Inflammatory macrophage treated with lipopolysaccharide for 4 hours (primary cell): ENCODE measurements at places on chromosomes 2 and 18.

DNA sequence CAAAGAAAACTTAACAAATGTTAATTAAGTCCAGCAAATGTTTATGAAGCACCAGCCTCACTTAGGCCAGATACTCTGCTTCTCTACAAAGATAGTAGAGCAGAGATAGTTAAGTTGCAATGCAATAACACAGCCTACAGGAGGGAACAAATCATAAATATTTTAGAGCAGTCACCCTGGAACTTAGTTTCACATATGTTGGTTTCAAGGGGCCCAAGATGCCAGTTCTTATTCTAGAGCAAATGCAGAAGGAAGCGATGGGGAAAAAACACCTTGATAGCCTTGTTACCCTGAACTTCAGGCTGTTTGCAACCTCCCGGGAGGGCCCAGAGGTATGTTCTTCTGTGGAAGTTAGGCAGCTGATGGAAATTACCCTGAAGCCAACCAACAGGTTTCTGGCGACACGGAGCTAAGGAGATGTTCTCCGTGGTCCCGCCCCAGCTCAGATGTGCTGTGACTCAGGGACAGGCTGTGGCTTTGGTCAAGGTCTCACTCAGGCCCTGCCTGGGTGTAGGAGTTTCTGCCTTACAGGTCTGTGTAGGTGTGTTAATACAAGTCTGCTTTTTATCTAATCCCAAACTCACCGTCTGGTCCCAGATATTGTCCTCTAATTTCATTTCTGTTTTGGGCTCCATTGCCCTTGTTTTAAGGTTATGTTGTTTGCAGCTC is 3.8 kb downstream of the CTIF start:
- no peak for DNase-seq

- peak; percentile 99 for DNase-seq
Measured at GRCh38 chr2:231706731-231707624, 1.3 kb upstream of the PTMA start.

GRCh38 chr2:54724560-54725342 is 1.3 kb downstream of the EML6 start:
- DNase-seq, result no peak

GRCh38 chr2:129935118-129935517 is 44.3 kb upstream of the RAB6C start:
- DNase-seq, result no peak

DNA sequence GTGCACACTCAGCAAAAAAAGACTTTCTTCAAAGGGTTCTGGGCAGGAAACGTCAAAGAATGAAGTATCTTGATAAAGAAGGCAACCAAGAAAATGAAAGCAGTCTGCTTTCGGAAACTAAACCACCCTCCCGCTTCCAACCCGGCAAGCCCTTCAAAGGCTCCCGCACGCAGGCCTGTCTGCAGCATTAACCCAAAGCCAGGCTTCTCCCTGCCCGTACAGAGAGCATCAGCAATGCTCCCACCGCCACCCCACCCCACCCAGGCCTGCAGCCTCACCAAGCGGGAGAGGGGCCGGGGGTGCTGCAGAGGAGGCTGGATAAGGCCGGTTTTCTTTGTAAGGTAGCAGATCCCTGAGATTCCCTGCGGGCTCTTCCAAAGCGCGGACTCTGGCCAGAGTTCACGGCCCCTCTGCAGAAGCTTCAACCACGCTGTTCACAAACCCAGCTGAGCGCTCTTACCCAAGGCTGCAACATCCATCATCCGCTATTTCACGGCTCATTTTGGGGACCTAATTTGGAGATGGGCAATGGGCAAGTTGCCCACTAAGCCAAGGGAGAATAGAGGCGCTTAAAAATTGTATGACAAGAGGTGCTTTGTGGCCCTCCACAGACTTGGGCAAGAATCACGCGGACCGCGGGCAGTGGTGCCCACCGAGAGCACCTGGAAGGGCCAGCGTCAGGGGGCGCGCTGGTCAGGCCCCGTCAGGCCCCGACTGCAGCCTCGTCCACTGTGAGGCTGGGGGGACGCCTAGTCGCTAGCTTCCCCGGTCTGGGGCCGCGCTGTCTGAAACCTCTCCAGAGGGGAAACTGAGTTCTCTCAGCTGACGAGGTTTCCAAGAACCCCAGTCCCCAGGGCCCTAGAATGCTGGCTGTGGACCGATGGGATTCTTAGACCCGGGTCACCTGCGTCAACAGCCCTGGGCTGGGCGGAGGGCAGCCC is 225.4 kb upstream of the ID2 start:
- DNase-seq, result no peak

- no peak for DNase-seq
Measured at GRCh38 chr2:28970464-28971160, 10.5 kb upstream of the TOGARAM2 start.

DNA sequence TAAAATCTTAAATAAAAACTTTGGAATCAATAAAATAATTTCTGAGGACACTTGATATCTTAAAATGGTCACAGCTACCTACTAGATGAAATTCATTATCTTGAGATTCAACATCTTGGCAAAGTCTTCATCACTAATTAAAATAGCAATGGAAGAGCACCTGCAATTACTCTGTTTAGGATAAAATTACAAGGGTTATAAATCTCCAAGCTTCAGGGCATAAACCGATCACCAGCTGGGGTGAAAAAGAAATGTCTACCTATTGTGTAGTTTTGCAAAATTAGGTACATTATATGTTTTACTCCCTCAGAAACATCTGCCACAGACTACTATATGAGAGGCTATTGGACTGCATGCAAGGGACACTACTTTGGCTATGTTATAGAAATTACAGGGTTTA is 327.1 kb downstream of the CCDC178 start:
- no peak for DNase-seq

DNA sequence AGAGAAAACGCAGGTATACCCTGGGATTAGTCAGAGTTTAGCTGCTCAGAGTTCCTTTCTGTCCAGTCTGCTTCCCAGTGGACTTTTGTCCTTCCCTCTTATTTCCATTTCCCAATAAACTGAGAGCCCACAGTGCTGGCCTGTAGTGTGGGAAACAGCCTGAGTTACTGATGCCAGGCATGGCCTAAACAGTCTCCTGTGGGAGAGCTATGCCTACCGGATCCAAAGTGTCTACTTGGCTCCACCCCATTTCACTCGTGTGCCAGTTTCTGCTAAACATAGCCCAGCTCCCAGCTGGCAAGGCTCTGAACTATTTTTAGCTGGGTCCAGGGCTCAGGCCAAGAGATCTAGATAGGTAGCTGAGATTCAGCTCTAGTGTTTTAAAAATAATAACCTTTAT is 15.6 kb upstream of the PPP1CB start:
- no peak for DNase-seq

DNA sequence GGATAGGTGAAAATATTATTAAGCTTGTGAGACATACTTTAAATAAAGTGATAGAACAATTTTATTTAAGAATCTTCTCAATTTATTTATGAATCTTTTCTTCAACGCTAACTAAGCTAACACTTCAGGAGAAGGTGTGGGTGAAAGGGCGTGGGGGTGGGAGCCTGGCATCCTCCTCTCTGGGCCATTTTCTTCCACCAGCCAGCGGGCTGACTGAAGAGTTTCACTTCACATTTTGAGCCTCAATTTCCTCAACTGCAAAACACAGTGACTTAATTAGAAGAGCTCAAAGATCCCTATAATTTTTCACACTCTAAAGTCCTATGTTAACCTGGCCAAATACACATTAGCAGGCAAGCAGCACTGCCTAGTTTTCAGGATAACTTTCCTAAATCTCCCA is 94.8 kb downstream of the FTCDNL1 start:
- peak; percentile 42 for DNase-seq

- no peak for DNase-seq
Measured at GRCh38 chr18:22829781-22830180, 103.3 kb upstream of the RBBP8 start.

GRCh38 chr2:23505984-23506380 is 121.0 kb downstream of the KLHL29 start:
- DNase-seq, result no peak

- DNase-seq, result no peak
Measured at GRCh38 chr2:195531754-195532153, 125.3 kb upstream of the SLC39A10 start.

- no peak for DNase-seq
Measured at GRCh38 chr2:7450188-7450832, 533.1 kb downstream of the RNF144A start.

GRCh38 chr2:68127358-68128242 is 30.1 kb upstream of the PNO1 start:
- no peak for DNase-seq

GRCh38 chr2:25078170-25079049 is 36.5 kb downstream of the EFR3B start:
- no peak for DNase-seq

DNA sequence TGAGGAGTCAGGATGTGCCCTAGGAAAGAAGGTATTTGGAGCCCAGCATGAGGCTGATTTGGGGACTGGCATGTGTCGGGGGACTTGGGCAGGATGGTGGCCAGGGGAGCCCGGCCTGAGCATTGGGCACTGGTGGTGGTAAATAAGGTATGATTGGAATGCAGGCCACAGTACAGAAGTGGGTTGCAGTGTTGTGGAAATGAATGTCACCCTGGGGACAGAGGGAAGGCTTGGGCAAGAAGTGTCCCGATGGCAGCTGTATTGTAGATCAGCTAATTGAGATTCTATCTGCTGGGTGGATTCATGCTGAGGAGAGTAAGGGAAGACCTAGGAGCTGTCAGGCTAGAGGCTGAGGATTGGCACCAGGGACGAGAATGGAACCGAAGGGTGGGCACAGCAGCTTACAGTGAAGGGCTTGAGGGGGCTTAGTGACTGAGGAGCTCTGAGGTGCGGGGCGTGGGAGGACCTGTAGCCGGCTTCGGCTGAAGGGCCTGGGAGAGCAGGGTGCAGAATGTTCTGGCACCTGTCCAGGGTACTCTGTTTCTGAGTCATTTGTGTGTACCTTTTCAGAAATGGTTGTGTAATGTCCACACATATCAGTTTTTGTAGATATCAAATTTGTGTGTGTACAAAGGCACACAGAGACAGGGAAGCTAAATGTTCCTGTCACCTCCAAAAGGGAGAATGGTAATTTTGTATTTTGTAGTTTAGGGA is 170.2 kb downstream of the PRKCE start:
- no peak for DNase-seq

DNA sequence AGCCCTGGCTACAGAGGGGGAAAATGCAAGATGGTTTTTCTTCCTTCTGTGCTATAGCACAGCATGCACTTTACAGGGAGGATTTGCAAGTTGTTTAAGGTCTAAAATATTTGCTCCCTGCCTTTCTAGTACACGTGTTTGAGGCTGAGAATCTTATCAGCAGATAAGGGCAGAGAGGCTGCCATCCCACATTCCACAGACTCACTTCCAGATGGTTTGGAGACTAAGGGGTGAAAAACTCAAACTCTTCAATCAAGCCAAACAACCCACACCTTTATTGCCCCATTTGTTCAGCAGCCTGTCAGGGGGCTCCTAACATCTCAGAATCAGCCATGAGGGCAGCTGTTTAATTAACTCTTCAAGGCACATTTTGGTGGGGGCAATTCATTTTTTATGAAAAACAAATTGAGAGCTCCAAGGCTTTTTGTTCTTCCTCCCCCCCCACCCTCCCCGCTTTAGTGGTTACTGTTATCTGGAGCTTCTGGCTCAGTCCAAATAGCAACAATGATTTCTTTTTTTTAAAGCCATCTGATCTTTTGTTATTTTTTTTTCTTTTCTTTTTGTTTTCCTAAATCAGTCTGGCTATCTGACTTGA is 242.6 kb upstream of the NT5C1B start:
- no peak for DNase-seq

DNA sequence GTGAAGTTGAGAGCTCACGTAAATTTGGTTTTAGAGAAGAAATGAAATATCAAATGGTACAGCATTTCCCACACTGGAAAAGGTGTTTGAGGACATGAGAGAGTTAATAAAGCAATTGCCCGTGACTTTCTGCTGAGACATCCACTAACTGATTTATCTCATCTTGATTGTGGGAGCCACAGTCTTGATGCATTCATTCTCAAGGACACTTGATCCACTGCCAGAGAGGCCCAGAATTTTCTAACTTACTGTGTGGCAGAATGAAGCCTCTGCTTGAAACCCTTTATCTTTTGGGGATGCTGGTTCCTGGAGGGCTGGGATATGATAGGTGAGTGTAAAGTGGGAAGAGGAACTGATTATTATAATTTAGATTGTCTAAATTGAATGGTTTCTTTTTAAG is at the start of gene CPO:
Gene CPO (plus strand): TSS at position 179 of the 400 bp plus-strand sequence. CDS start 82 bp downstream, at position 261.
- no peak for DNase-seq

GRCh38 chr2:19988600-19988999 is 1.3 kb downstream of the WDR35 start:
- no peak for DNase-seq

DNA sequence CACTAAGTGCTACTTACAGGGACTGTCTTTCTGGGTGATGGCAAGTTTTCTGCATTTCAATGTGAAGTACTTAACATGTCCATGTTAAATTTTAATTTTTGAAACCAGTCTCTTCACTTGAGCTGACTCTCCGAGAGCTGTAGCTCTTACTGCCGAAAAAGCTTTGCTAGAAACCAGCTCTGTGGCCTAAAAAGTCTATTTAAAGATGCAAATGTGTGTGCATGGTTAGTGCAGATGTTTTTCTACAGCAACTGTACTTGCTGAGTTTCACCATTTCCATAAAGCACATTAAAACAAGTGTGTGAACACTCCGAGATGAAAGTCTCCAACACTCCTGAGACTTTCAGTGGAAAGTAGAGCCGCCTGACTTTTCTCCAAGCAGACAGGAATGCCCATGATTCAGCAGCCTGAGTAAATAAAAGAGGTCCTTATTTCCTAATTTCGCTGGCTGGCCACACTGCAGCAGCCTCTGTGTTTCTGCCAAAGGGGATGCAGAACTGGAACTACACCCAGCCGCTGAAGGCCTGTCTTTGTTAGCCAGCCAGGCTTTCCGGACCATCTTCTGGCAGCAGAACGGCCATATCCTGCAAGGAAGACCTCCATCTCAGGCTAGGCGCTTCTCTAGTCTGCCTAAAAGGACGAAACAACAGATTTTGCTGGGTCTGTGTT is 121.2 kb downstream of the ZNF521 start:
- peak; percentile 39 for DNase-seq

GRCh38 chr18:3885209-3885792 is 435.3 kb downstream of the TGIF1 start:
- DNase-seq, result peak; percentile 5

DNA sequence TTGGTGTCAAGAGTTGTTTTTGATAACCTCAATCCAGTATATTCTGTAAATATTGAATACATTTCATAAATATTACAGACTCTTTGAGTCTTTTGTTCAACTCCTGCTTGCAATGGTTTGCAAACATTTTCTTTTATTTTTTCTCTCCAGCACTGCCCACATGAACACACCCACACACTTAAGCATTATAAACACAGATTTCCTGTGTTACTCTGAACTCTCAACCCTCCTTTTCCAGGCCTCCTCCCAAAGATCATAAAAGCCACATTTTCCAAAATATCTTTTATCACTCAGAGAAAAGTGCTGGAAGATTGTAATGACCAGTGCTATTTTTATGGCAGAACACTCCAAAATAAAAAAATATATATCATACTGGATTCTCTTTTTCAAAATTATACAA is 20.5 kb downstream of the ARHGAP25 start:
- no peak for DNase-seq

DNA sequence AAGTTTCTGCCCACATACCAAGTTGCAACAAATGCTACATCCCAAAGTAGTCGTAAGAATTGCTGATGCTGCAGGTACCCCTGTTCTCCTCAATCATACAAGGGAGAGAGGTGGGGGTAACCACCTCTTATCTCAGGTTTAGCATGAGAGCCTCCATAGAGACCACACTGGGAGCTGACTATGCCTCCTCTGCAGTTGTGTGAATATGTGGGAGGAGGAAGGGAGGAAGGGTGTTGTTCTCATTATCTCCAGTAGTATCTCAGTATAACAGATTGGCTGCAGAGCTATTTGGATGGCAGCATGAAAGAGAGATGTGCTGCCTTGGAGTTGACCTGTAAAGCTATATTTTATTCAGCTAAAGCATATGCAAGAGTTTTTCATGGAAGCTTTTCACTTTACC is 690.7 kb downstream of the KCNJ3 start:
- DNase-seq, result no peak

GRCh38 chr2:239608260-239608659 is 207.4 kb upstream of the HDAC4 start:
- DNase-seq, result peak; percentile 4
